HEK293T (cell line): ENCODE measurements at places on chromosomes 2 and 18.
A peak's percentile ranks its signal among the peaks of the same experiment; 100 is the strongest.

DNA sequence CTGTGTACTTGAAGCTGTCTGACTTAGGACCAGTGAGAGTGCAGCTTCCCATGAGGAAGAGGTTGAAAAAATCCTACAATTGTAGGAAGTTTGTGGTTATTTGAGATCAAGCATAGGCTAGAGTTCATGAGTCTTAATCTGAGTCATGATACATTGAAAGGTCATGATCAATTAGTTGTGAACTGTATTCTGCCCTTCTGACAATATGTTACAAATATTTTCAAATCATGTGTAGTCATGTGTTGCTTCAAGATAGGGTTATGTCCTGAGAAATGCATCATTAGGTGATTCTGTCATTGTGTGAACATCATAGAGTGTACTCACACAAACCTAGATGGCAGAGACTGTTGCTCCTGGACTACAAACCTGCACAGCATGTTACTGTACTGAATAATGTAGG, 68.4 kb upstream of the MFF start:
- no peak for DNase-seq

DNA sequence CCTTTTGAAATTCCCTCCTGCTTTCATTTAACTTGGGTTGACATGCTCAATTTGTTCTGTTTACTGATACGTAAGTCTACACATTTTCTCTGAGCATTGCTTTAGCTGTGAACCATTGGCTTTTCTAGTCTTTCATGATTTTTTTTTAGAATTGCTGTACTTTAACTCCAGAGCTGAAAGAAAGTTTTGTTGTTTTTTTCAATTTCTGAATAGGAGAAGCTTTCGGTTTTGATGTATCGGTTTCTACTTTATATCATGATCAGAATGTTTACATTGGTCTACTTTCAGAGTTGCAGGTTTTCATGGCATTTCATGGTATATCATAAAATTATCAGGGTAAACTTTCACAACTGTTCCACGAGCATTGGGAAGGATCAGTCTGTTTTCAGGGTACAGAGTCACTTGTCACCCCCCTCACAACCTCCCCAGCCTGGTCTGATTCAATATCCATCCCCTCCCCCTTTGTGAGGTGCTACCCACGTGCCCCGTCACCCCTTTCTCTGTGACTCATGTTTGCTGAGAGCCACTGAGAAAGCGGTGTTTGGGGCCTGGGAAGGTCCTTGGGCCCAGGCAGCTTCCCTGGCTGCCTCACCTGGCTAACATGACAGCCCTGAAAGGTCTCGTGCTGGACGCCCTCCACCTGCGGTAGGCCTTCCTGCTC, 7.0 kb downstream of the ASTL start:
- no peak for DNase-seq

DNA sequence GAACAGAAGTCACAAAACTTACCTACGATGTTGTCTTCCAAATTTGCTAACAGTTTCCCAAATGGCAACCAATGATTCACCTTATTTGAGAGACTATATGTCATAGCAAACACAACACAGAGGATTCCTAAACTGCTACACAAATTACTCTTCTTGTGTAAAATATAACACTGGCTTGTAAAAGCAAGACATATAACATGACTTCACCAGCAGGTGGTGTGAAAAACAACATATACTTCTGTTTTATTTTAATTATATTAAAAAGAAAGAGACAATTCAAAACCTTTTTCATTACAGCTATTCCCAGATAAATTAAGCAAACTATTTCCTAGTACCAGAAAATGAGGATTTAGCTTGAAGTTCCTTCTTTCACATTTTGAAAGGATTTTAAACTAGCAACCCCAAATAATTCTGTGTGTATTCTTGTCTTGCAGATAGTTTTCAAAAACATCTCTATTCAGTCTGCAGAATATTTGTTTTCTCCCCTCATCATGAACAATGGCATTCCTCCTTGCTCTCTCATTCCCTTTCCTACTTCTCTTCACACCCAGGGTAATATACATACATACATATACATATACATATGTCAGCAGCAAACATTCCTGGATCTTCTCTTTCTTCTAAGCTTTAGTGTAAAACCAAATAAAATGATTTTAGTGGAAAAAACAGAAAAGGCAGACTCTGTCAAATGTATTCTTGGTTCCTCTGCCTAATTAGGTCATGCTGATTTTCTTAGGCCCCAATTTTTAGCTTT, 62.1 kb downstream of the SCN3A start:
- no peak for DNase-seq

DNA sequence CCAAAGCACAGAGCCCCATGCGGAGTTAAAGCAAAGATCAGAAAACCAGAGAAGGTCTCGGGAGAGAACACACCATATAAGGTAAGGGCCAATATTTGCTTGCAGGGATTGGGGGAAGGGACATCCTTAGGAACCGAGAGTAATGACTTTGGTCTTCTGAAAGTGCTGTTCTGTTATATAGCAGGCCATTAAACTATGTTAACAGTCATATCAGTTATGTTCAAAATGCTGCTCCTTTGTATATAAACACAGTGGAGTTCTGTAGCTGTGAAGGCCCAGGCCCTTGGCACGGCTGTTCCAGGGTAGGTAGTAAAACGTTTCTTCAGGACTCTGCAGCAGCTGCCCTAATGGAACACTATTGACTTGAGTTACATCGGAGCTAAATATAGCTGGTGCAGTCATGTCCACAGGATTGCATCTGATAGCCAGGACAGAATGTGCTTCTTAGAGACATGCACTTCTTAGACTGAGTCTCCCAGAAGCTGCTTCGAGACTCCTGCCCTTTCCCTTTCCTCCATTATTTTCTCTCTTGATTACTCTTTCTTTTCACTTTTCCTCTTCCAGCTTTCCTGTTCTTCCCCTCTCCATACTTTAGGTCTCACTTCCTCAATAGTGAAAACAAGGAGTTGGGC, 122.4 kb downstream of the SETBP1 start:
- DNase-seq, result peak; percentile 10
